RPMI8226 (cell line): ENCODE measurements at places on chromosomes 6 and 20.
A peak's percentile ranks its signal among the peaks of the same experiment; 100 is the strongest.

DNA sequence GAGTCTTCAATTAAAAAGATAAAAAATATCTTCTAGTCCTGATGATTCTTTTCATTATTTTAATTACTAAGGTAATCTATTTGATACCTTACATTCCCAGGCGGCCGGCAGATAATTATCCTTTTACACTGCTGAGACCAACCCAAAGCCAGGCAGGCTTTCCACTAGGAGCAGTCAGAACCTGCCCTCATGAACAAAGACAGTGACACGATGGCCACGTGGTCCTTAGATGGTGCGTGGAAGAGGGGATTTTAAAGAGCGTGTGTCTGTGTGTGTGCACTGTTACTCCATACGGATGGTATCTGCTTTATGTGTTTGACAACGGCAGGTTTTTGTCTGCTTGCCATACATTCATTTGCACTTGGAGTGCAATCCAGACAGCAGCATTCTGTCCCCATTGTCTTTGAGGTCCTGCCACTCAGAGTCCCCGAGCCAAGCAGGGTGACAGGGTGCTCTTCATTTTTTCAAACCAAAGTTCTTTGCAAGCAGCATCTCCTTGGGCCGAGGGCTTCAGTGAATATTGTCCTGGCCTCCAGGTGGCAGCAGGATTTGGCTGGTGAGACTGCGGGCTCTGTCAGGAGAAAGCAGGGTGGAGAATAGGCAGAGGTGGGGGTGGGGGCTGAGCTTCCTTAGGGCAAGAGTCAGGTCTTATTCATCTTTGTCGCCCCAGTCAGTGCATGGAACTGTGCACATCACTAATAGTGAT is 260.5 kb downstream of the NRN1 start:
- DNase-seq: no peak

DNA sequence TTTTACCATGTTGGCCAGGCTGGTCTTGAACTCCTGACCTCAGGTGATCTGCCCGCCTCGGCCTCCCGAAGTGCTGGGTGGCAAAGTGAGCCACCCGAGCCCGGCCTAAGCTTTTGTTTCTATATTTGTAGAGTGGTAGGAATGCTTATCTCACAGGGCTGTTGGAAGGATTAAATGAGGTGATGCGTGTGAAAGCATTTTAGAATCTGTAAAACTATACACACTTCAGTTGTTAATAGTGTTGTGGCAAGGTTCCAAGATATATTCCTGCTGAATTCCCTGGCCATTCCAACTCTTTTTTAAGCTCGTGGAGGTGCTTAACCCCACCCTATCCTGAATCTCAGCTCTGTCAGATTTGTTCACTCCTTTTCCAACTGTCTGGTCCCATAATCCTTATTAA is 89.9 kb upstream of the AKIRIN2 start:
- no peak for DNase-seq

GRCh38 chr20:60016406-60016805 is 58.2 kb downstream of the CDH26 start:
- DNase-seq: no peak

- DNase-seq: no peak
Measured at GRCh38 chr20:35034145-35034544, 58.5 kb downstream of the TRPC4AP start.

DNA sequence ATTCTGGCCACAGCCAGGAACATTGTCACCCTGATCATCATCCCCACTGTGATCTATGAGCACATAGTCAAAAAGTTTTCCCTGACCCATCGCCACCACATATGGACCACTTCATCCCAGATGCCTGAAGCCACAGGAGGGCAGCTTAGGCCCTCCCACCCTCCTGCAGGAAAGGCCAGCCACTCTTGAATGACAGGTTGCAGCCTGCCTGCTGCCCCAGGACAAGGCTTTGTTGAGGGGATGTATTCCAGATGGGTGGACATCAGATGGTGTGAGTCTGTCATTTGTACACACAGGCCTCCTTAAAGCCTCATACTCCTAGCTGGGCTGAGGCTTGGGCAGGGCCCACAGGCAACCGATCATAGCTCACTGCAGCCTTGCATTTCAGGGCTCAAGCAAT is 30.8 kb downstream of the DPPA5 start:
- no peak for DNase-seq

DNA sequence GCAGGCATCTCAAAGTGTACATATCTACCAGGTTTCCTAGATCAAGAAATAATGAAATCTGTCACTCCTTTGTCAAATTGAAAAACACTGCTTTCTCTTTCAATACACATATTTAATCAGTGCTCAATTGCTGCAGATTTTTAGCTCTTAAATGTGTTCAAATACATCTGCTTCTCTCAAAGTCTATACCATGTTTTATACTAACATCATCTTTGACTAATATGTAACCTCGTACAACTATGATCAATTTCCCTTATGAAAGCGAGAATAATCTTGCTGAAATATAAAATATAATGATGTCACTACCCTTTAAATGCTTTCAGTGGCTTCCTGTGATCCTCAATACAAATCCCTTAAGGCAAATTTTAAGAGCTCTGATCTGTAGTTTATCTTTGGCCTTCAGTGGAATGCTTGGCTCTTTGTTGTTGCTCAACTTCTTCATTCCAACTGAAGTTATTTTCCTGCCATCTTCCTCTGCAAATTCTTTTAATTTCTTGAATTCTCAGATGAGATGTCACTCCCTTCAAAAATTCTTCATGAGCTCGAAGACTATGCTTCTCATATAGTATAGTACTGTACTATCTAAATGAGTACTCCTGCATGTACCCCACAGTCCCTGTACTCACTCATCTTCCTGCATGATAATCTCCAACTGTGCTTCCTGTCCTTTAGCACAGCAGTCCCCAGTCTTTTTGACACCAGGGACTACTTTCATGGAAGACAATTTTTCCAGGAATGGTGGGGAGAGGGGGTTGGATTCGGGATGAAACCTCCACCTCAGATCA is 545.1 kb upstream of the GJE1 start:
- DNase-seq: no peak

- no peak for DNase-seq
Measured at GRCh38 chr6:141105481-141105880, 1027.2 kb upstream of the GJE1 start.

- no peak for DNase-seq
Measured at GRCh38 chr6:95882371-95882770, 133.4 kb upstream of the FUT9 start.

DNA sequence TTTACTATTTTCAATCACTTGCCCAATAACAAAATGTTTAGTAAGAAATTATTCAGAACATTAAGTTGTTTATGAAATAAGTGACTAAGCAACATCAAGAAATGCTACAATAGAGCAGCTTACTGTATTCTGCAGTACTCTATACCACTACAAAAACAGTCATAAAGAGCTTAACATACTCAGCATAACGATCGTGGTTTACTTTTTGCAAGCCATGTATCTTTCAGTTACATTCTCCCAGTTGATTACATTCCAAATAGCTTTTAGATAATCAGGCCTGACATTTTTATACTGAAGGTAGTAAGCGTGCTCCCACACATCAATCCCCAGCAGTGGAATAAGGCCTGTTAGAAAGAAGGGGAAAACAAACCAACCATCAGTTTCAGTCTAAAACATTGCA is 10.7 kb downstream of the SOD2 start:
- DNase-seq: no peak

DNA sequence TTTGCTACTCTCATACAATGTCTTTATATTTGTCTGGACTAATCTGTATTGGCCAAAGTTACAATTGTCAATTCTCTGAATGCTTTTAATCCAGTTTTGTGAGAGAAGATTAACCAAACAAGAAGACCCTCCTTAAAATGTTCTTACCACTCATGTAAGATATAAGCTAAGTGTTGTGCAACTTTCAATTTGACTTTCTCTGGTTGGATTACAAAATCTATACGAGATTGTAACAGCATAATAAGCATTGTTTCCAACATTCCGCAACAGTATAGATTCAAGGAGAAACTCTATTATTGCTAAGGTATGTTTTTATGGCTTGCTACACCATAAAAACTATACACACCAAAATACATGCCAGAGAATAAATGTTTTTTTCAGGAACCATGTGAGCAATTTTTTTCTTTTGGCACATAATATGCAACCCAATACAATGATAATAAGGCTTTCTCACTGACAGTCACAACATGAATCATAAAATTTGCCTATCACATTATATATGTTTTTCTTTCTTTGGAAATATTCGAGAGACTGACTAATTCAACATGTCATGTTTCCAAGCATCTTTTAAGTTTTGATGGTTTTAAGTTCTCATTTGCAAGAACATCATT is 12.2 kb upstream of the TRPC4AP start:
- DNase-seq: no peak

DNA sequence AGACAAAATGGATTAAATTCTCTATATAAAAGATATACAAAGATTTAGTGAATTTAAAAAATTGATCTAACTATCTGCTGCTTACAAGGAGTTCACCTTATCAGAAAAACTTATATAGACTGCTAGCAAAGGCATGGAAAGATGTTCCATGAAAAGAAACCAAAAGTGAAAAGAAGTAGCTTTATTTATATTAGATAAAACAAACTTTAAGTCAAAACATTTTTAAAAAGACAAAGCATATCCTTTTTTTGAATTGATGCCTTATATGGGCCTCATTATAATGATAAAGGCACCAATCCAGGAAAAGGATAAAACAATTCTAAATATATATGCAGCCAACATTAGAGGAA is 334.2 kb downstream of the MEI4 start:
- DNase-seq: no peak

- no peak for DNase-seq
Measured at GRCh38 chr6:441126-441920, 49.8 kb downstream of the IRF4 start.

GRCh38 chr6:169950558-169950957 is 199.1 kb downstream of the ERMARD start:
- DNase-seq: peak; percentile 53

DNA sequence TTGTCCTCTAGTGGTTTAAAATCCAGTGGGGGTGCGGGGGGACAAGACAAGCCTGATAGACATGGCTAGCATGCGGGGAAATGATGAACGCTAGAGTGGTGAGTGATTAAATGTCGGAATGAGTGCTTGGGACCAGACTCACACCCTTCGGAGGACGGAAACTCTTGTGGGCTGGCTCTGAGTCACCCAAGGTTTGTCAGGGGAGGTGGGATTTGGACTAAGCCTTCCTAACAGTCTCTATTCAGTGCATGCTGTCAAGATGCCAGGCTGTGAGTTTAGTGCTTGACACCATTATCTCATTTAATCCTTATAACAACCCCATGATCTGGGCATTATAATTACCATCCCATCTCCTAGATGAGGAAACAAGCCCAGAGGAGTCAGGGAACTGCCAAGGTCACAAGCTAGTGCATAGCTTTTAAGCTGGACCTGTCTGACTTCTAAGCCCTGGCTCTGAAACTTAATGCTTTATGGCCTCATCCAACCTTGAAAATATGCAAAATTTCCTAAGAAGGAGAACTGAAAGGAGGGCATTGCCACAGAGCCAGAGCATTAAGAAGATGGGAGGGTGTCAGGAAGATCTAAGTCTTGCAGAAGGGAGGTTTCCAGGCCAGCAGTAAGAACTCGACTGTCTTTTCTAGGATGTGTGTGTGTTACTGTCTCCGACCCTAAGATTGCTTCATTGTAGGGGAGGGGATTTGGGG is 168.7 kb upstream of the LRFN2 start:
- DNase-seq: no peak

DNA sequence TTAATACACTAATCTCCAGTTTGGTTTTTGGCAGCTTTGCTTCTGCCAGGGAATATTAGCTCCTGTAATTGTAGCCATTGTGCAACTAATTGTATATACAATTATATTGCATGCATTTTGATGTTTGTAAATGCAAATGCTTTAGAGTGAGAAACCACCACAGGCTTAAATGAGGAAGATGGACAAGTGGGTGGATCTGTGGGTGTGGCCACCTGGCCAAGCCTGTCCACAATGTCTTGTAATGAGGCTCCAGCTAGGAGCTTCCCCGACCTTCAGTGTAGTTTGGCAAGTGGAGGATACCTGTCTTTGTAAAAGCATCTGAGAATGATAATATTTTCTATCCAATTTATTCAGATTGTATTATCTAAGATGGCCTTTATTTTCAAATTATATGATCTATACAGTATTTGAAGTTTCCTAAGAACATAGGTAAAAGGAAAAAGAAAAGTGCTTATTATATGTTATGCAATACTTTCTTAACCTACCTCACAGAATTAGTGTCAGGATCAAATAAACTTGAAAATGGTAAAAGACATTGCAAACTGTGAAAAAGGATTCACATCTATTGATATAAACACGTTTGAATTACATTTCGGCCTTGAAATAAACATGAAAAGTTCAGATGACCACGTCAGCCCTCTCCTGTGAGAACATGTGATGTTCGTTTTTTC is 49.3 kb upstream of the ARID1B start:
- peak; percentile 11 for DNase-seq

GRCh38 chr20:23455639-23456038 is 3.0 kb upstream of the CST11 start:
- DNase-seq: no peak

- no peak for DNase-seq
Measured at GRCh38 chr20:2261046-2261485, 34.7 kb upstream of the TGM3 start.

- no peak for DNase-seq
Measured at GRCh38 chr6:135820340-135820739, 31.2 kb upstream of the PDE7B start.

DNA sequence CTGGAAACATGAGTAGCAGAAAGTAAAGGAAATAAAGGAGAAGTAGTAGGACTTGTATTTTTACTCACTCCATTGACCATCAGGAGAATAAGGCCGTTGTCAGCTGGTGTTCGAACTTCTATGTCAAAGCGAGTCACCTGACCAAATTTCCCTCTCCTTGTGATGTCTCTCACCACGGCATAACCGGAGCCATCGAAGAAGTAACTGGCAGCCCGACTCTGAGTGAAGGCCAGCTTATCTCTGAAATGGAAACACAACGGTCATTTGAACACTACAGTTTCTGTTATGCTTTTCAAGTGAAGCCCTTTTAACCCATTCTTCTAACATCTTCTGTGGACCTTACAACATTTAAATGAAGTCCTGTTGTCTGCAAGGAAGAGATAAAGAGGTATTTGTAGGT is 51.7 kb downstream of the FAM229B start:
- no peak for DNase-seq
